ENCODE measurements at places on chromosomes 5 and 9. TPM values are rescaled to one million over a fixed set of nuclear protein-coding genes. Genes with fewer than 3 reads are reported as not detected.
A peak's percentile ranks its signal among the peaks of the same experiment; 100 is the strongest.

GRCh38 chr9:96395964-96396363 is 12.5 kb upstream of the SLC35D2 start:
- no peak for DNase-seq
- H3K27ac ChIP-seq, result no peak overlapping the region

- no peaks in the 10 kb centered on the region for H3K4me1 ChIP-seq
- H3K36me3 ChIP-seq, result no peaks in the 10 kb centered on the region
- H3K4me3 ChIP-seq, result no peak overlapping the region
These were observed 165.8 kb upstream of the CDH6 start for GRCh38 chr5:31027721-31028120.

GRCh38 chr9:69834591-69835184 is 14.1 kb downstream of the CFAP95 start:
- H3K27ac ChIP-seq, result no peak overlapping the region
- no peak overlapping the region for H3K4me3 ChIP-seq
- H3K4me1 ChIP-seq, result no peaks in the 10 kb centered on the region
- no peak for DNase-seq

GRCh38 chr5:60540856-60541805 is 158.8 kb downstream of the DEPDC1B start:
- peaks cover 27% of the 10 kb centered on the region for H3K4me1 ChIP-seq
- no peak for DNase-seq
- H3K4me3 ChIP-seq, result no peak overlapping the region

DNA sequence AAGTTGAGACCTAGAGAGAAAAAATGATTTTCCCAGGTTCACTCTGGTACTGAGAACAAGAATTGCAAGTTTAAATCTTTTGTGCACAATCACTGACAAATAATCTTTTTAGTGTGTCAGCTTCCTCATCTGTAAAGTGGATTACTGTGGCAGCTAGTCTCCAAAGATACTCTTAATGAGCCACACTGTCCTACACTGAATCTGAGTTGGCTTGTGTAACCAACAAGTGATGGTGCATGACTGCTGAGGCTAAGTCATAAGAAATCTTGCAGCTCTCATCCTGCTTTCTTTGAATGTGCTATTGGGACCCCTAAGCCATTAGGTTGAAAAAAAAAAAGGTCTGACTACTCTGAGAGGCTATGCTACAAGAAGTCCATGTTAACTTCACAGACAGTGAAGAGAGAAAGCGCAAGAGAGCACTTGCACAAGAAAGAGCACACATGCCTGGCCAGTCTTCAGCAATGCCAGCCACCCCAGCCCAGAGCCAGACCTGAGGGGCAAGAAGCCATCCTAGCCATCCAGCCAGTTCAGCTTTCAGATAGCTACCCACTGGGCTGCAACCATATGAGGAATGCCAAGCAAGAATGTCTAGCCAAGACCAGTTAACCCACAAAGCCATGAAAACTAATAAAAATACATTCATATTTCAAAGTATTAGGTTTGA is 419.4 kb downstream of the RAB3C start:
- no peak overlapping the region for H3K4me3 ChIP-seq
- no peaks in the 10 kb centered on the region for H3K36me3 ChIP-seq
- H3K27me3 ChIP-seq, result no peaks in the 10 kb centered on the region
- DNase-seq, result no peak

- no peaks in the 10 kb centered on the region for H3K36me3 ChIP-seq
- no peaks in the 10 kb centered on the region for H3K4me1 ChIP-seq
- H3K4me3 ChIP-seq, result no peak overlapping the region
- H3K27me3 ChIP-seq, result no peaks in the 10 kb centered on the region
- no peak for DNase-seq
These were observed 165.0 kb upstream of the GLRA1 start for GRCh38 chr5:152089644-152090043.

GRCh38 chr5:74963407-74963806 is 89.0 kb downstream of the GCNT4 start:
- no peak overlapping the region for H3K4me3 ChIP-seq
- no peak overlapping the region for H3K27ac ChIP-seq
- no peaks in the 10 kb centered on the region for H3K36me3 ChIP-seq
- no peak for DNase-seq
- no peaks in the 10 kb centered on the region for H3K4me1 ChIP-seq

- peaks cover 61% of the 10 kb centered on the region for H3K36me3 ChIP-seq
- DNase-seq, result no peak
- H3K27me3 ChIP-seq, result no peaks in the 10 kb centered on the region
- H3K4me3 ChIP-seq, result no peak overlapping the region
These were observed 28.1 kb downstream of the NREP start for GRCh38 chr5:111728941-111729340.

DNA sequence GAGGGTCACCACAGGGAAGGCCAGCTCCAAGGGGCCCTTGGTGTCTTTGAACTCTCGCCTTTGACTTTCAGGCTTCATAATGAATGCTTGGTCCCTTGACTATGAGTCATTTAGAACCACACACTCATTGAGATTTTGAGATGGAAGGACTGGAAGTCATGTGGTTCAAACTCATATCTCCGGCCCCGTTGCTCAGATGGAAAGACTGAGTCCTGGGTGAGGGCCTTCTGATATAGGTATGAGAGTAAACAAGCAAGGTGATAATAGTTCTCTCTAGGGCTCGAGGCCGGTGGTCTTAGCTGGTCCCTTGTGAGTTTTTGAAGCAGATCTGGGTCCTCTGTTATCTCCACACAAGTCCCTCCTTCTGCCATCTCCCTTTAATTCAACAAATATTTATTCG is 210.6 kb downstream of the PAX5 start:
- no peak overlapping the region for H3K4me3 ChIP-seq
- no peak for DNase-seq

DNA sequence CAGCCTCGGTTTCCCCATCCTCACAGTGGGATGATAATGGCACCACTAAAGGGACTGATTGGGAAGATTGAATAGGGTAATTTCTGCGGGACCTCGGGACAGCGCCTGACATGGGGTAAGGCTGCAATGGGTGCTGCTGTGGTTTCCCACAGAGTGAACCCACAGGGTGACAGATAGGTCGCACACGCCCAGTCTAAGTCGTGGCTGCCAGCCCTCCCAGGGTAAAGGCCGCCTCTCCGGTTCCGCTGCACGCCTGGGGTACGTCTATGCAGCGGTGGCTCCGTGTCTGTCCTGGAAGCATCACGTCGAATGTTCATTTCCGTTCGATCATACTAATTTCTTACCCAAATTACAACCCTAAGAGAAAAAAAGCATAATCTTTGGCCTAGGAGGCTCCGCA is 631 bp downstream of the CFAP77 start:
- DNase-seq, result no peak
- H3K27ac ChIP-seq, result no peak overlapping the region
- H3K27me3 ChIP-seq, result no peaks in the 10 kb centered on the region
- H3K36me3 ChIP-seq, result no peaks in the 10 kb centered on the region

- H3K27me3 ChIP-seq, result no peaks in the 10 kb centered on the region
- H3K36me3 ChIP-seq, result no peaks in the 10 kb centered on the region
- no peak for DNase-seq
- H3K27ac ChIP-seq, result no peak overlapping the region
- no peak overlapping the region for H3K4me3 ChIP-seq
These were observed 19.3 kb upstream of the GRAMD2B start for GRCh38 chr5:126403876-126404275.

- DNase-seq, result no peak
- H3K27me3 ChIP-seq, result no peaks in the 10 kb centered on the region
- peaks cover 92% of the 10 kb centered on the region for H3K4me1 ChIP-seq
- no peaks in the 10 kb centered on the region for H3K36me3 ChIP-seq
- peak overlapping the region; percentile 88 for H3K27ac ChIP-seq
These were observed 26.6 kb downstream of the DPYSL3 start for GRCh38 chr5:147483188-147483790.

GRCh38 chr5:140591747-140592372 is 27.2 kb downstream of the SLC35A4 start:
- H3K27me3 ChIP-seq, result no peaks in the 10 kb centered on the region
- H3K36me3 ChIP-seq, result no peaks in the 10 kb centered on the region
- H3K27ac ChIP-seq, result no peak overlapping the region
- DNase-seq, result no peak
- H3K4me3 ChIP-seq, result no peak overlapping the region
- peaks cover 66% of the 10 kb centered on the region for H3K4me1 ChIP-seq

DNA sequence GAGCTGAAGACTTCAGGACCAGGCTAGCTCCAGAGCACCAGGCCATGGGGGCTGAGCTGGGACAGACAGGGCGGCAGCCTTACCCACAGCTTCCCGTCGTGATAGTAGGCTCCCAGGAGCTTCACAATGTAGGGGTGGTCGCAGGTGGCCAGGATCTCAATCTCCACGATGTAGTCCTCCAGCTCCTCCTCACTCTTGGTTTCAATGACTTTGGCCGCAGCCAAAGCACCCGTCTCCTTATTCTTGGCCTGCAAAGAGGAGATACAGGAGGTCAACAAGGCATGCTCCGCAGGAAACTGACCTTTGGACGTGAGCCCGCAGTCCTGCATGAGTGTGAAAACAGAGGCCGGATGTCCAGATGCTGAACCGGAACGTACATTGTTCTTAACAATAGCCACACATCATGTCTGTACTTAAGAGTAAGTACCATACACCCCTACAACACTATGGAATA is 31.5 kb downstream of the STK10 start:
- no peaks in the 10 kb centered on the region for H3K27me3 ChIP-seq
- H3K27ac ChIP-seq, result peak overlapping the region; percentile 54
- peak; percentile 87 for DNase-seq
- peaks cover 15% of the 10 kb centered on the region for H3K4me1 ChIP-seq

DNA sequence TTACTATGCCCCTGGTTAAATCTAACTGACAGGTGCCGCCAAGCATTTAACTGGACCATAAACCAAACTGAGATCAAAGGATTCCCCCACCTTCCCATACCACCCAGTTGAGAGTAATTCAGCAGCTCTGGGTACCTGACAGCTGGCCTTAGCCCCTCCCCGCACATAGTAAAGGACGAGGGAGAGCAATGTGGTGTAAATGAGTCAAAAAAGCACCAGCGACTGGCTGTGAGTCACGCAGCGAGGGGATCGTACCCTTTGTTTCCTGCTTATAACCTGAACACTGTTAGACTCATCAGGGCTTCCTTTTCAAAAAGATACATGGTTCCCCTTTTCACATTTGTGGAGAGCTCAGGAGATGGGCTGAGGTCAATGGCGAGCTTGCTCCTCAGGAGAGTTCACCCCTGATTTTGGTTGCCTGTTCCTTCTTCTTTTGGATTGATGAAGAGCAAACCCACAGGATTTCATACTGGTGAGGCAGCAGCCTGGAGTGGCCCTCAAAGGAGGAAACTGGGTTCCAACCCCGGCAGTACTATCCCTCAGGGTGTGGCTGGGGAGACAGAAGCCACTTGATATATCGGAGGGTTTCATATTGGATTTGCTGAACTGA is 71.5 kb downstream of the ANKRD33B start:
- H3K4me1 ChIP-seq, result no peaks in the 10 kb centered on the region
- H3K4me3 ChIP-seq, result no peak overlapping the region
- DNase-seq, result no peak
- no peaks in the 10 kb centered on the region for H3K27me3 ChIP-seq
- H3K36me3 ChIP-seq, result no peaks in the 10 kb centered on the region
- H3K27ac ChIP-seq, result no peak overlapping the region

GRCh38 chr5:157606046-157606445 is 30.5 kb upstream of the ADAM19 start:
- no peak overlapping the region for H3K4me3 ChIP-seq
- no peaks in the 10 kb centered on the region for H3K36me3 ChIP-seq
- H3K27me3 ChIP-seq, result no peaks in the 10 kb centered on the region
- no peaks in the 10 kb centered on the region for H3K4me1 ChIP-seq

DNA sequence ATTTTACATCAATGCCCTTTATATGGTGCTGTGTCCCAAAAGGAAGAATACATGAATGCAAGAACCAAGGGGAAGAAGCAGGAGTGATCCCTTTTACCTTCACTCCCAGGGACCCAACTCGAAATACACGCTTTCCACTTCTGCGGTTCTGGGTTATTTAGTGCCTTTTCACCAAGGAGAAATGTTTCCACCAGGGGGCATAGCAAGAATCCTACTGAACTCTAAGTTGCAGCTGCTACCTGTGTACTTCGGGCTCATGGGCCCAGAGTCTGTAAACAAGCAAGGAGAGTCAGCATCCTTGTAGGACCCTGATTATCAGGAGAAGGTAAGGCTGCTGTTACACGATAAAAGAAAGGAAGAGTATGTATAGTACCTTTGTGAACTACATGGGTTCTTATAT is 45.7 kb downstream of the DPYSL3 start:
- H3K27ac ChIP-seq, result no peak overlapping the region
- no peaks in the 10 kb centered on the region for H3K36me3 ChIP-seq
- DNase-seq, result no peak
- no peak overlapping the region for H3K4me3 ChIP-seq
- no peaks in the 10 kb centered on the region for H3K4me1 ChIP-seq

ASB6 gene
- 9.6 TPM for total RNA-seq

GAS1 gene
- total RNA-seq, result 13.6 TPM

TMC1 gene
- 0.23 TPM for total RNA-seq

CCNI2 gene
- total RNA-seq, result 0.09 TPM

MCC gene
- total RNA-seq, result 23.9 TPM
